Posterior vena cava (tissue), 2 donors: ENCODE measurements at places on chromosomes 11 and 22.

- no peak for DNase-seq
Observed at GRCh38 chr22:21726650-21727049, 8.9 kb downstream of the YPEL1 start.

DNA sequence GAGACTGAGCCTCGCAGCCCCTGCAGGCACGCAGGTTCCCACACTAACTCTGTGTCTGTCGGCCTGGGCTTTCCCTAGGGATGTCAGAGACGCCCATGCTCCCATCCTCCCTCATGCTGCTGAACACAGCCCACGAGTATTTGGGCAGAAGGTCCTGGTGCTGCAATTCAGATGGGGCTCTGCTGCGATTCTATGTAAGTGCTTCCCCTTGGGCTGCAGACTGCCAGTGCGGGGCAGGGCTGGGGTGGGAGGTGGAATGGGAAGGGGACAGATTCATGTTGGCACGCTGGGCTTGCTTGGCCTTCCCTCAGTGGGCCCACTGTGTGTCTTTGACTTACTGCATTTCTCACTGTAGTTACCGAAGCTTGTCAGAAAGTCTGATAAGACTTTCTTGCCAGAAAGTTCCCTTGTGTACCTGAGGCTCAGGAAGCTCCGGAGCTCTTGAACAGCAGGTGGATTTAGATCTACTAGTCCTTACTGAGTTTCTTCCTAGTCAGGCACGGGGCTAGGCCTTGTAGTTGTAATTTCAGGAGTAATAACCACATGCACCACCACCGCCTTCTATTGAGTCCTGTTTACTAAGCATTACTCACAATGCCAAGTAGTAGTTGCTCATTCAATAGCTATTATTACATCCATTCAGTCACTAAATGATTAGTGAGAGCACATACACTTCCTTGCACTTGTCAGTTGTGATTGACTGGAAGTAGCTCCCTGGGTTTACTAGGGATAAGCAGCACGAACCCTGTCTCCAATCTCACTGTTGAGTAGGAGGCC, 65.2 kb downstream of the CABIN1 start:
- peak; percentile 34 for DNase-seq

DNA sequence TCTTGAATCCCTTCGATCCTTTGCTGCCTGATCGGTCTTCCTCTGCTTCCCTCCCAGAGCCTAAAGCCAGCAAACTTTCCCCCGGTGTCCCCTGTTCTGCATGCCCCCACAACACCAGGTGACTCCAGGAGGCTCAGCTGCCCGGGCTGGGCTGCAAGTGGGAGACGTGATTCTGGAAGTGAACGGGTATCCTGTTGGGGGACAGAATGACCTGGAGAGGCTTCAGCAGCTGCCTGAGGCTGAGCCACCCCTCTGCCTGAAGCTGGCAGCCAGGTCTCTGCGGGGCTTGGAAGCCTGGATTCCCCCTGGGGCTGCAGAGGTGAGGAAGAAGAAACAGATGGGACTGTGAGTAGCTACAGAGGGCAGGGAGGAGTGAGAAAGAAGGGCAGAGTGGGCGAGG, 3.6 kb downstream of the NHERF4 start:
- DNase-seq = no peak

DNA sequence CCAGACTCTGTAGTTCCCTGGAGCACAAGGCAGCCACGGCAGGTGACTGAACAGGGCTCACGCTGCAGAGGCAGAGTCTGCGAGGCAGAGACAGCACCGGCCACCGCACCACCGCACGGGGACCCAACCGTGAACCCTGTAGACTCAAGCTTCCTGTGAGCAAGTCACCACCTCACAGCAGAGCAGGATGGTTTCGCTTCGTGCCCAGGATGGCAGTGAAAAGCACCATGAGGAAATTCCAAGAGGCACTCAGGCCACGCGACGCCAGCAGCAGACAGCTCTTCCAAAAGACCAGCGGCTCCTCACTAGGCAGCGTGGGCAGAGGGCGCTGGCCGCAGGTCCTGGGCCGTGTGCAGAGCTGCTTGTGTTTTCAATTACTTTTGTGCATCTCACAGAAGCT, 24.5 kb downstream of the BRD1 start:
- DNase-seq = no peak

- no peak for DNase-seq
Observed at GRCh38 chr11:117997406-117997805, 11.2 kb downstream of the IL10RA start.

GRCh38 chr22:45334528-45334927, 24.8 kb downstream of the FAM118A start:
- DNase-seq = no peak

DNA sequence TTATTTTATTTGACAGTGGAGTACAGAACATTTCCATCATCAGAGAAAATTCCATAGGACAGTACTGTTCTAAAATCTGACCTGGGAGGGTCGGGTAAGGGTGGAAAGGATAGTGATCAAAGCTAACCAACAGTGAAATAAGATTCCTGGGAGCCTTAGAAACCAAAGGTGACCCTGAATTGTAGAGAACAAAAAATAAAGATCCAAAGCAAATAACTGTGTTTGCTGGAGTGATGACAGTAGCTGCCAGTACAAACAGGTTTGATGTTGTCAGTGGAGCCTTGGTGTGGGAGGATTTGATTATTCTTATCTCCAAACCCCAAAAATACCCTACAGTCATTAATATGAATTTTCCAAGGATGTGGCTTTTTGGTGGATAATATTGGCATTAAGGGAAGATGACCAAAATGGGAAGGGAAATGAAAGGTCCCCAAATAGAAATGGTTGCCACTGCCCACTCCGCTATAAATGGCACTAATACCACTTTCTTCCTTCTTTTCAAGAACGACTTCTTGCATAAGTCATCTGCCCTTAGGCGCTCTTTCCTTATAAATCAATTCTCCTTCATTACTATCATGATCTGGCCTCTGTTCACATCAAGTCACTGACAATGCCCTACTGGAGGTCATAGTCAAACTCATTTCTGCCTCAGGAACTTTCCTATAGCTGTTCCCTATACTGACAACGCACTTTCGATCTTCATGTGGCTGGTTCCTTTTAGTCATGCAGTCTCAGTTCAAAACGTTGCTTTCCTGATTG, 44.4 kb downstream of the EHF start:
- DNase-seq = no peak

DNA sequence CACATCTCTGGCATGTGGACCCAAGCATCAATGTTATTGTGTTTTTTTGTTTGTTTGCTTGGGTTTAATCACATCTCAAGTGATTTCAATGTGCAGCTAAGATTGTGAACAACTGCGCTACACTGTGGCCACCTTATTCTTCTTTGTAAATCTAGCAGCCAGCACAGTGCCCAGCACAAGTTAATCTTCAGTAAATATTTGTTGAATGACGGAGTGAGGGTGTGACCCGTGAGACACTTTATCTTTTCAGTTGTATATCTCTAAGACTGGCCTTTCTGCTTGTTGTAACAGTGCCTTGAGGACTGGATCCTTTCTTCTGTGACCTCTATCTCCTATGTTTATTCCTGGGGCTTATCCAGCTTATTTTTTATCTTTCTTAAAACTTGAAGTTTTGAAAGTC, 21.4 kb upstream of the AMOTL1 start:
- DNase-seq = no peak

DNA sequence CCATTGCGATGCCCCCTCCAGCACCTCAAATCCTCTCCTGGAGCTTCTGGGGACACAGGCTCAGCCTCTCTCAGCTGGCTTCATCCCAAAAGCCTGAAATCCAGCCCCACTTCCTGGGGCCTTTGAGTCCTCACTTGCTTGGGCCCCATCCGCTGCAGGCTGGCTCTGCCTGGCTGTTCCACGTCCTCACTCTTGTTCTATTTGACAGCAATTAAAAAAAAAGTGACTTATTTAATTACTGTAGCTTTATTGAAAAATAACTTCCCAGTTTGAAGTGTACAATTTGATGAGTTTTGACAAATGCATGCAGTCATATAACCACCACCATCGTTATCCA, 27.2 kb downstream of the PARVG start:
- DNase-seq = peak; percentile 68

GRCh38 chr22:49514641-49515040, 313.0 kb downstream of the BRD1 start:
- DNase-seq = no peak

GRCh38 chr11:126830216-126830806, 170.3 kb downstream of the KIRREL3 start:
- no peak for DNase-seq

- DNase-seq = no peak
Observed at GRCh38 chr11:84256618-84257017, 970.5 kb upstream of the CCDC90B start.

DNA sequence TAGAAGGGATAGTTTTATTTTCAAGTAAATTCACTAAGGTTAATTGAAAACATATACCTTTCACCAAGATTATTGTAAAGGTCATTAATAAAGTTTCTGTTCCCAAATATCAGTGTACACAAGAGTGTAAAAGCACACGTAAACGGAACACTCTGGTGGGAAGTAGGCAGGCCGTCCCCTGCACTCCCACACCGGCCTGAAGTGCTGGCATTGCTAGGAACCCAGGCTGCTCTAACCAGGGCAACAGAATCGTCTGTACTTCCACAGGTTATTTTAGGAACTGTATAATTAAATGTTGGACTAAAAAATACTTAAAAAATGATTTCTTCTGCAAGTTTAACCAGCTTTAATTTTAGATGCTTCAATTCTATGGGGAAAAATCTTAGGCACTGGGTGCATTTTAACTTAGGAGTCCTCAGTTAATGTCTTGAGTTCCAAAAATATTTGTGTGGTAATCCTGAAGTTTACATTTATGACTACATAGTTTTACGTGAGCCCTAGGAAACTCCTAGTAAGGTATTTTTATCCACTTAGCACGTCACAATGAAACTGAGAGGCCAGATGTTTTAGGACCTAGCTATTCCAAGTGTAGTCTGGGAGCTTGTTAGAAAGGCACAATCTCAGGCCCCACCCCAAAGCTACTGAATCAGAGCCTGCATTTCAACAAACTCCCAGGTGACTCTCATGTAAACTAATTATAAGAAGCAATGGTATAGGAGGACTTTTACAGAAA, 31.2 kb downstream of the KMT5B start:
- DNase-seq = no peak

GRCh38 chr11:102177974-102178631, 67.9 kb downstream of the YAP1 start:
- DNase-seq = no peak

GRCh38 chr22:38172832-38173640, 8.6 kb downstream of the PLA2G6 start:
- peak; percentile 85 for DNase-seq

GRCh38 chr11:34317036-34317360, 40.8 kb downstream of the ABTB2 start:
- DNase-seq = no peak

DNA sequence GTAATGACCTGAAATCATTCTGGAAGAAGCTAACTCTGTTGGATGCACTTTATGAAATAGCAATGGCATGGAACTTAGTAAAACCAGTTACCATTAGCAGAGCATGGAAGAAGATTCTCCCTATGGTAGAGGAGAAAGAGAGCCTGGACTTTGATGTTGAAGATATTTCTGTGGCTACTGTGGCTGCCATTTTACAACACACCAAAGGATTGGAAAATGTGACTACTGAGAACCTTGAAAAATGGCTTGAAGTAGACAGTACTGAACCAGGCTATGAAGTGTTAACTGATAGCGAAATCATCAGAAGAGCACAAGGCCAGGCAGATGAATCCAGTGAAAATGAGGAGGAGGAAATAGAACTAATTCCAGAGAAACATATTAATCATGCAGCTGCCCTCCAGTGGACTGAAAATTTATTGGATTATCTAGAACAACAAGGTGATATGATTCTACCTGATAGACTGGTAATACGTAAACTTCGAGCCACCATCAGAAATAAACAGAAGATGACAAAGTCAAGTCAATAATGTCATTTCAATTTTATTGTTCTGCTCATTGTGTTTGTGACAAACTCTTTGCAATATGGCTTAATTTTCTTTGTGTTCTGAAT, 2.0 kb downstream of the JRKL start:
- DNase-seq = no peak

DNA sequence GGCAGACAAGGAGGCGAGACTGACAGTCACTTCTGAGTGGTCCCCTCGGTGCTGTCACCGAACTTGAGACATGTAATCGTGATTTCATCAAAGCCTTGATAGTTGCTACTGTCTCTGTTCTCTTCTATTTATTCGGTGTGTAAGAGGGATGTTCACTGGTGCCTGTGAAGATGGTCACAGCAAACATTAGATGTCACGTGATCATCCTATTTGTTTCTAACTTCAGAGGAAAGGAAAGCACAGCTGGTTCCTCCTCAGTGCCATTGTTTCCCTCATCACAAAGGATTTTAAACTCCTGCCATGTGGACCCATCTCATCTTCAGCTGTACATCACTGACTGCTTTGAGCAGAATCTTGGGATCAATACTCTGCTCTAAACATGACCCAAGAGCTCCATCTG, 73.1 kb upstream of the CLMP start:
- no peak for DNase-seq

- DNase-seq = no peak
Observed at GRCh38 chr11:105738986-105739795, 129.3 kb downstream of the GRIA4 start.

- DNase-seq = no peak
Observed at GRCh38 chr22:42167066-42167465, 36.5 kb upstream of the CYP2D6 start.

DNA sequence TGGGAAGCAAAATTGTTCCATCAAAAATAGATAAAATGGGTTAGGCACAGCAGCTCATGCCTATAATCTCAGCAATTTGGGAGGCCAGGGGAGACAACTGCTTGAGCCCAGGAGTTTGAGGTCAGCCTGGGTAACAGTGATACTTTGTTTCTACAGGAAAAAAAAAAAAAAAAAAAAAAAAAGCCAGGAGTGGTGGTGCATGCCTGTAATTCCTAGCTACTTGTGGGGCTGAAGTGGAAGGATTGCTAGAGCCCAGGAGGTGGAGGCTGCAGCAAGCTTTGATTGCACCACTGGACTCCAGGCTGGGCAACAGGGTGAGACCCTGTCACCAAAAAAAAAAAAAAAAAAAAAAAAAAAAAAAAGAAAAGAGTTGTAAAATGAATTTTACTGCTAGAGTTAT, 49.6 kb downstream of the KIF18A start:
- no peak for DNase-seq
